ENCODE measurements at places on chromosomes 4 and X.

DNA sequence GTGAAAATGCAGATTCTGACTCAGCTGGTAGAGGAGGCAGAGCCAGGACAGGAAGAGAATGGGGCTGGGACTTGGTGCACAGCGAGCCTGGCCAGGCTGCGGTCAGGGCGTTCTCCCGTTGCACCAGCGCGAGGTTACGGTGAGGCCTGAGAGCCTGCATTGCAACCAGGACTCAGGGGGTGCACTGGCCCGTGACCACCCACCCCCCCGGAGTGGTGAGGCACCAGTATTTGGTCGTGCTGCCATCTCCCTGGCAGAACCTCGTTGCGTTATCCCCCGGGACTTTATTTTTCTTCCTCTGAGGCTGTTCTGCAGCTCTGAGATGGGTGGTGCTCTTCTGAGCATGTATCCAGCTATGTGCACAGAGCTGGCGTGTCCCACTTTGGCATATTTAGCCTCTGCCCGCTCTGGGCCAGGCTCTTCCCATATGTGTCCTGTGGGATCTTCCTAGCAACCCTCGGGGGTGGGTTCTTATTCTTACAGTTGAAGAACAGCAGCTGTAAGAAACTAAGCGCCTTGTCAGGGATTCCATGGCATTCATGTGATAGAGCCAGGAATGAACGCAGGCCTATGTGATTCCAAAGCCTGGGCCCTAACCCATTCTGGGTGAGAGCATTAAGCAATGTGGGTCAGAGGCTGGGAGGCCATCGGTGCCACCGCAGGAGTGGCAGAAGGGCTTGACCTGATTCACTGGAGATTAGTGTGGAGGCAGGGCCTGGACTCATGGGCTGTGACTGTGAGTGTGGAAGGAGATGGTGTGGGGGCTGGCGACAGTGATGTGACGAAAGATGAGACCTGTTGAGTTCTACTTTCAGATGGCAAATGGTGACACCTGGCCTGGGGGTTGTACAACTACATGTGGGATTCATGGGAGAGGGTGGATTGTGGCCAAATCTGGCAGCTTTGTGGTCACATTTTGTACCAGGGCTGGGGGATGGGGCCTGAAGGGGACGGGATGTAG is 3.1 kb downstream of the TADA2B start:
- no peak for DNase-seq
- H3K36me3 ChIP-seq: no peaks in the 10 kb centered on the region
- H3K27me3 ChIP-seq: no peaks in the 10 kb centered on the region
- peaks cover 41% of the 10 kb centered on the region for H3K4me1 ChIP-seq
- peak overlapping the region; percentile 21 for H3K4me3 ChIP-seq
- no peak overlapping the region for H3K27ac ChIP-seq

GRCh38 chr4:56425518-56425917 is 9.9 kb downstream of the PPAT start:
- H3K4me3 ChIP-seq: no peak overlapping the region
- H3K36me3 ChIP-seq: no peaks in the 10 kb centered on the region
- H3K27me3 ChIP-seq: no peaks in the 10 kb centered on the region
- H3K4me1 ChIP-seq: no peaks in the 10 kb centered on the region
- DNase-seq: no peak

DNA sequence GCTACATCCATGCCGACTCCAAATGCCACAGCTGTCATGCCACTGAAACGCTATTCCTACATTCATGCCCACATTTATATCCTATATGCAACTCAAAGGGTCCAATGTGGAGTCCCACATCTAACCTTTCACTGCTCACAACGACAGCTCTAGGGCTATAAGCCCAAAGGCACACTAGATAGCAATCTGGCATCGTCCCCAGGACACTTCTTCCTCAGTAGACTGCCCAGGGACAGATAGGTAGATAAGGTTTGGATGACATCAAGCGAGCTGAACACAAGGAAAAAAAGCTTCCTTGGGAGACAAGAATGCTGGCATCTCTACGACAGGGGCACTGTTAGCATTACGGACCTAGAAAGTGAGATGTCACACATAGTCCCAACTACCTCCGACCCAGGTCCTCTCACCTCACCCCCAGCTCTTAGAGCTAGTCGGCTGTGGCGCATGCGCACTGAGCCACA is 685 bp downstream of the RAB9B start:
- peak overlapping the region; percentile 37 for H3K4me3 ChIP-seq
- H3K4me1 ChIP-seq: no peaks in the 10 kb centered on the region
- DNase-seq: peak; percentile 9
- H3K27me3 ChIP-seq: no peaks in the 10 kb centered on the region

DNA sequence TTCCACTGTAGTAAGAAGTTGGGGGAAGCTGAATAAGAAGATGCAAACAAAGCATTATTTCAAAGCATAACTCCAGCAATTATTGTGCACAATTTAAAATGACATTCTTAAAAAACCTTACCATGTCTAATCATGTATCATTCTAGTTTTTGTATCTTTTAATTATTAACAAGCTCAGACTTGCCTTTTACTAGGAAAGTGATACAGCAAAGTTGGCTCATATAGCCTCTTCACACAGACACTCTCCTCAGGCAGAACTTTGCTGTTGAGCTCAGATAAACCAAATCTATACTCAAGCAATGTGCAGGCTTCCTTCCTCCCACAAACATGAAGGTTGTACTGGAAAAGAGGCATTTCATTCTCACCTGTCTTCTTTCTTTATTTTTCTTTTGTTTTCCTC is 358.7 kb upstream of the EMCN start:
- no peak for DNase-seq
- H3K27me3 ChIP-seq: no peaks in the 10 kb centered on the region
- H3K4me3 ChIP-seq: no peak overlapping the region
- no peaks in the 10 kb centered on the region for H3K4me1 ChIP-seq
- no peak overlapping the region for H3K27ac ChIP-seq
- no peaks in the 10 kb centered on the region for H3K36me3 ChIP-seq

DNA sequence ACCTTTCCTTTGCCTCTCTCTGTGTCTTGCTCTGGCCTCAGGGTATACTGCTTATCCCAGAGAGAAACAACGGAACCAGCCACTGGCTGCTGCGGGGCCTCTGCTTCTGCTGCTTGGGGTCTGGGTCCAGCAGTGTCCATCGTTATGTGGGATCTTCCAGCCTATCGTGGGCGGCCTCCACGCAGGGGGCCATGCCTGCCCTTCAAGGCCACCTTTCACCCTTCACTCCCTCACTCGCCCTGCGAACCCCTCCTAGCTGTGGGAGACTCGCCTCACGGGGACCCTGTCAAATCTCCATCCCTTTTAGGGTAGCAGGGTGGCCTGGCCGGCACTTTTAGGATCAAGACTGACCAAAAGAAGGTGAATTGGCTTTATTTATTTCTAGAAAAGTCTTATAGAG is 19.3 kb upstream of the ABLIM2 start:
- DNase-seq: no peak
- no peaks in the 10 kb centered on the region for H3K4me1 ChIP-seq
- H3K27ac ChIP-seq: no peak overlapping the region
- H3K4me3 ChIP-seq: no peak overlapping the region
- no peaks in the 10 kb centered on the region for H3K36me3 ChIP-seq
- H3K27me3 ChIP-seq: no peaks in the 10 kb centered on the region

DNA sequence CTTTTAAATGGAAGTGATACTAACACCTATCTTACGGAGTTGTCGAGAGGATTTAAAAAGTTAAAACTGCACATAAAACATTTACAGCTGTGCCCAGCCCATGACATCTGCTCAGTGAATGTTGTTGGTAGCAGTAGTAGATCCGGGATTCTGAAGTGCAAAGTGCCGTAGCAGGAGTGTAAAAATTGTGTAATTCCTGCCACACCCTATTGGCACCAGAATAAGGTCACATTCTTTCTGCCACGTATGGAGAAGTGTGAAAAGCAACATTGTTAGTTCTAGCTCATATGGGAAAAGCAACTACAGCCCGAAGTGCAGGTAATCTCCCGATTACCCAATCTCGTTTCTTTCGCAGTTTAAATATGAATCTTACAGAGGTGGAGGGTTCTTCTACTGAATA is 31.2 kb downstream of the PRIMPOL start:
- H3K27ac ChIP-seq: no peak overlapping the region
- no peaks in the 10 kb centered on the region for H3K36me3 ChIP-seq
- H3K4me1 ChIP-seq: no peaks in the 10 kb centered on the region
- no peaks in the 10 kb centered on the region for H3K27me3 ChIP-seq

DNA sequence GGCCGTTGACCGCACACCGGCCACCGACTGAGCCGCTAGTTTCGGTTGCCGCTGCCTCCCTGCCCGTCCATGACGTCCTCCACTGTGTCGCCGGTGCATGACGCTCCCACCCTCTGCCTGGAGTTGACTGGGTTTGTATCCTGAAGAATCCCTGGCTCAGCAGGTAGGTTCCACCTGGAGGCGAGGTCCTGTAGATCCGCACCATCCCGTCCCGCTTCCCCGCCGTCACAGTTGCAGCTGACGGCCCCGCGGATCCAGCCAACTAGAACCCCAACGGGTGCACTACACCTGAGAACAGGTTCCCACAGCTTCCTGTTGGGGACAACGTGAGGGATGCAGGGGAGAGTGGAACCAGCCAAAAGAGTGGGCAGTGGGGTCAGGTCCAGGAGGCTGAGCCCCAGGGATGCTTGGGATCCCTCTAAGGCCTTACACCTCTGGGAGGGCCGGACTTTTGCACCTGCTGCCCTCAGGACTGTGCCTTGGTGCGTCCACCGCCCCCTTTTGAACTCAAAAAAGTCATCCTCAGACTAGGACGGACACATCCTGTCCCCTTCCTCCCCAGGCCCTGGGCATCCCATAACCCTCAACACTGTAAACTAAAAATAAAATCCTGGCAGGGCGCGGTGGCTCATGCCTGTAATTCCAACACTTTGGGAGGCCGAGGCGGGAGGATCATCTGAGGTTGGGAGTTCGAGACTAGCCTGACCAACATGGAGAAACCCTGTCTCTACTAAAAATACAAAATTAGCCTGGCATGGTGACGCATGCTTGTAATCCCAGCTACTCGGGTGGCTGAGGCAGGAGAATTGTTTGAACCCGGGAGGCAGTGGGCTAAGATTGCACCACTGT is 1.1 kb upstream of the SLBP start:
- peak overlapping the region; percentile 90 for H3K27ac ChIP-seq
- H3K36me3 ChIP-seq: peaks cover 8% of the 10 kb centered on the region
- no peak for DNase-seq
- H3K27me3 ChIP-seq: no peaks in the 10 kb centered on the region

DNA sequence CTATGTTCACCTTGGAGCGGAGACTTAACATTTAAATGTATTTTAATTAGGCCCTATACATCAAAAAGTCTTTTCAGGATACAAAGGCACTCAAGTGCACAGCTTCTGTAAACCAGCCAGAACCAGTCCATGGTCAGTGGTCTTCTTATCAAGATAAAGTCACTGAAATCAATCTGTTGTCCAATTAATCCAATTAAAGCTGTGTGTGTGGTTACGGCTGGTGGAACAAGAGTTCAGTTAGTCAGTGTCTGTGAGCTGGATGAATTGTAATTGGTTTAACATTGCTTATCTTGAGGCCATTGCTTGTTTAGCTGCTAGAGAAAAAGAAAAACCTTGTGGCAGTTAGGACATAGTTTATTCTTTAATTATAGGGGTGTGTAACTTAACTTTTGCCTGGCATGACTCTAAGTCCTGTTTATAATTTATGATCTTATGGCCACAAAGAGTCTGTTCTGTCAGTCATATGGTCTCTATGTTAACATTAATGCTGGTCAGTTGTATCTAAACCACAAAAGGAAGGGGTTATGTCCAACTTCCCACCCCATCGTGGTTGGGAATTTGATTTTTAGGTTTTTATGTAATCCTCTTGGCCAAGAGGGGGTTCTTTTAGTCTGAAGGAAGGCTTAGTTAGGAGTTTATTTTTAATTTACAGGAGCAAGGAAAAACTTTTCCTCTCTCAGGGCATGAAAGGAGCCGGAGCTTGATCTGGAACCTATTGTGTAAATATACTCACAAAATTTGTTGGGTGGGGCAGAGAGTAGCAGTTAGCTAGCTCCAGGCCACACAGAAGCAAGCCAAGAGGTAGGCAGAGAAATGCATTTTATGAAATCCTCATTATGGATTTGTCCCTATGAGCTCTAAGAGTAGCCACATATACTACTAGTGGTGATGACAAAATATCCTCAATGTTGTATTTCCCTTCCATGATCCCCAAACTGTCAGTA is 665.7 kb upstream of the ACTRT1 start:
- no peak for DNase-seq
- H3K27me3 ChIP-seq: no peaks in the 10 kb centered on the region
- H3K4me1 ChIP-seq: no peaks in the 10 kb centered on the region
- H3K4me3 ChIP-seq: no peak overlapping the region
- no peaks in the 10 kb centered on the region for H3K36me3 ChIP-seq

GRCh38 chrX:87572901-87573300 is 55.3 kb downstream of the KLHL4 start:
- no peak overlapping the region for H3K4me3 ChIP-seq
- no peak for DNase-seq
- H3K27me3 ChIP-seq: no peaks in the 10 kb centered on the region

- H3K36me3 ChIP-seq: no peaks in the 10 kb centered on the region
- no peaks in the 10 kb centered on the region for H3K4me1 ChIP-seq
- H3K27ac ChIP-seq: no peak overlapping the region
These were observed 52.2 kb upstream of the ADGRG2 start for GRCh38 chrX:19174401-19175025.

GRCh38 chrX:138708268-138708667 is 3.2 kb downstream of the FGF13 start:
- no peaks in the 10 kb centered on the region for H3K36me3 ChIP-seq
- H3K27ac ChIP-seq: no peak overlapping the region
- no peaks in the 10 kb centered on the region for H3K4me1 ChIP-seq
- H3K4me3 ChIP-seq: no peak overlapping the region
- DNase-seq: no peak

DNA sequence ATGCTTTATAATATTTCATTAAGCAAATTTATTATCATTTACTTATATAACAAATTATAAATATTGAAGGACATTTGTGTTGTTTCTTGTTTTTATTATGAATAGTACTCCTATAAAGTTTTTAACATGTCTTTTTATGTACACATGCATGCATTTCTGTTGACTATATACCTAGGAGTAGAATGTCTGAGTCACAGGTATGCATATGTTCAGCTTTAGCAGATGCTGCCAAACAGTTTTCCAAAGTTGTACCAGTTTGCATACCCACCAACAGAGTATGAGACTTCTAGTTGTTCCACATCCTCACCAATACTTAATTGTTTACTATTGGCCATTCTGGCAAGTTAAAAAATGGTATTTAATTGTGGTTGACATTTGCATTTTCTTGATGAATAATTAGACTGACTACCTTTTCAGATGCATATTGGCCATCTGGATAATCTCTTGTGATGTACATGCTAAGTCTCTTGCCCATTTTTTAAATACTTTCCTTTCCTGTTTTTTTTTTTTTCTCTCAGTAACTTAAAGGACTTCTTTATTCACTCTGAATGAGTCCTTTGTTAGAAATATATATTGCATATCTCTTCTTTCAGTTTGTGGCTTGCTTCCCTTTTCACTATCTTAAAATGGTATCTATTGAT is 132.2 kb upstream of the TRIM2 start:
- H3K27ac ChIP-seq: no peak overlapping the region
- H3K4me3 ChIP-seq: no peak overlapping the region
- H3K36me3 ChIP-seq: no peaks in the 10 kb centered on the region
- no peaks in the 10 kb centered on the region for H3K4me1 ChIP-seq
